Cortex of kidney (tissue), 1 donor: ENCODE measurements at places on chromosomes 5 and 9.

GRCh38 chr5:134004626-134005416 is at the start of gene VDAC1:
Gene VDAC1 (minus strand): TSS chr5:134004975. CDS start chr5:133993012, 11,963 bp downstream.
- no peak for DNase-seq

DNA sequence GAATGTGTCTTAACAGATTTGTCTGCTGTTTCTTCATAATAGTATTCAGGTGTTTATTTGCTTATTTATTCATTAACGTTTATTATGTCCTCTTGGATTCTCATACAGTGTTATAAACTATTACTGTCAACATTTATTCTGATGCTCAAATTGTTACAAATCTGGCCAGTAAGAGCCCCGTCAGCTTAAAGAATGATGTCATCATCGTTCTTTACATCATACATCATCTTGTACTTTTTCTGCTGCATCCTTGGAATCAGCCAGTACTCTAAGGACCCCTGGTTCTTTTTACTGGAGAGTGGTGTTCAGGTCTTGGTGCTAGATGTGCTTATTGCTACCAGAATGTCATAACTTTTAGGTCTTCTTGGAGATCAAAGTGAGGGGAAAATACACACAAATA is 86.6 kb downstream of the SH3GL2 start:
- DNase-seq, result no peak

DNA sequence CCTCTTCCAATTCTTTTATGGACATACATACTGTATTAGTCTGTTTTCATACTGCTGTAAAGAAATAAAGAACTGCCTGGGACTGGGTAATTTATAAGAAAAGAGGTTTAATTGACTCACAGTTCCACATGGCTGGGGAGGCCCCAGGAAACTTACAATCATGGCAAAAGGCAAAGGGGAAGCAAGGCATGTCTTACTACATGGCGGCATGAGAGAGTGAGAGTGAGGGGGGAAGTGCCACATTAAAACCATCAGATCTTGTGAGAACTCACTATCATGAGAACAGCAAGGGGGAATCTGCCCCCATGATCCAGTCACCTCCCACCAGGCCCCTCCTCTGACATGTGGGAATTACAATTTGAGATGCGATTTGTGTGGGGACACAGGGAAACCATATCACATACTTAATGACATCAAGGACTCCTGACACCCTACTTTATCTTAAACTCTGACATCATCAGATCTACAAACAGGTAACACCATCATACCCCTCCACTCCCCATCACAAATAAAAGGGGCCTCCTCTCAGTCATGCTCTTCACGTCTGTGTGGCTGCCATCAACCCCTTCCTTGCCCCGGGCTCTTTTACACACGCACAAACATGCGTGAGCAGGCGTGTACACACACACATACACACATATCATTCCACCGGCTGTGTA is 9.7 kb downstream of the ANKRD33B start:
- no peak for DNase-seq

GRCh38 chr5:96942911-96943310 is 7.0 kb downstream of the LNPEP start:
- DNase-seq, result no peak

GRCh38 chr5:32605766-32606152 is 20.4 kb downstream of the SUB1 start:
- no peak for DNase-seq

DNA sequence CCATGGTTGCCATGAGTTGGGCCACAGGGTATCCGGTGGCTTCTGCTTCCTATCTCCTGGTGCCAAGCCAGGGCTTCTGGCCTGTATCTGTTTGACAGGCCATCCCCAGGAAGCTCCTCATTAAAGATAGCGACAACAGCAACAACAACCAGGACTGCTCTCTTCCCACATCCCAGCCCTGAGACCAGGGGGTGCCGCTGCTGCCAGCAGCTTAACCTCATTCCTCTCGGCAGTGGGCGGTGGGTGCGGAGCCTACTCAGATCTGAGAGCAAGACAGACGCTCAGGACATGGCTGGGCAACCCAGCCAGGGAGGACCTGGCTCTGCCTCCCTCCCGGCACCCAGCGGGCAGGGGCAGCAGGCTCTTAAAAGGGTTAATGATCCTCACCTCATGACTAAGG is 98.3 kb downstream of the PSD2 start:
- no peak for DNase-seq

DNA sequence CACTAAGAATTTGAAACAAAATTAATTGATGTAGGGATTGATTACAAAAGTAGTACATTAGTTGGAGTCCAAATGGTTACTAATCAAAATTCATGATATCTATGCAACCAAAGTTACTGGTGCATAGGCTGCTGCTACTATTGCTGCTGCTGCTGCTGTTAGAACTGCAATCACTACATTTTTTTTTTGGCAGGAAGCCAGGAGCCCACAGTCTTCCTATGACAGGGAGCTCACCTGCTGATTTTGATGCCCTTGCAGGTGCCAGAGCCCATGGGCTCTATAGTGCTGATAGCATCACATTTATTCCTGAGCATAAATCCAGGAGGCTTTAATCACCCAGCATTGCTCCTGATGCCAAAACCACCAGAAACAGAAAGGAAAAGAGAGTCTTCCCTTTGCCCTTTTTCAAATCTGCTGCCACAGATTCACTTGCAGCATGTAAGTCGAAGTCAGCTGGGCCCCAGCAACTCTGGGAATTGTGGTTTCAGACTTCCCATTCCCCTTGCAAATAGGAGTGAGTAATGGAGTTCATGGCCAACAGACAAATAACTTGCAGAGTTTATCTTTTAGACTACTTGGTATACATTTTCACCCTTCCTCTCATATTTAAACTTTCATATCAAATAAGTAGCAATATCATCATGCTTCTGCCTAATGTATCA is 17.6 kb downstream of the SLCO6A1 start:
- DNase-seq, result no peak

DNA sequence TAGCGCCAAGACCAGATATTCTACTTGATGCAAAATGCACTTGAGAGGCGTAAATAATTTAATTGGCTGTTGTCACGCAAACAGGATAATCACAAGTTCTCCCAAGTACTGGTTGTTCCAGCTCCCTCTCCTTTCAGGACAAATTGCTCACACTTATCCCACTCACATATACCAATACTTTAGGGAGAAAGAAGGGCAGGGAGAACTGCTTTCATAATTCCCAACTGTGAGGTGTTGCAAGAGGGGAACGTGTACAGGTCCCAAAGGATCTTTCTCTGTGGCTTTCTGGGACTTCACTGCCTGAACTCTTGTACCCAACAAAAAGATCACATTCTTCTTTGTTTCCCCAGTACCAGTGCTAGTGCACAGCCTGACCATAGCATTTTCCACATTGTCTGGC is 21.5 kb upstream of the TGFBI start:
- no peak for DNase-seq

GRCh38 chr9:126703002-126703865 is 89.5 kb downstream of the LMX1B start:
- no peak for DNase-seq

- DNase-seq, result no peak
Measured at GRCh38 chr5:137688210-137688840, 47.6 kb downstream of the KLHL3 start.

- DNase-seq, result no peak
Measured at GRCh38 chr9:130989891-130990290, 19.1 kb upstream of the LAMC3 start.

- DNase-seq, result no peak
Measured at GRCh38 chr9:91750343-91750742, 199.7 kb downstream of the ROR2 start.

- no peak for DNase-seq
Measured at GRCh38 chr9:89958086-89958485, 353.3 kb downstream of the GADD45G start.

DNA sequence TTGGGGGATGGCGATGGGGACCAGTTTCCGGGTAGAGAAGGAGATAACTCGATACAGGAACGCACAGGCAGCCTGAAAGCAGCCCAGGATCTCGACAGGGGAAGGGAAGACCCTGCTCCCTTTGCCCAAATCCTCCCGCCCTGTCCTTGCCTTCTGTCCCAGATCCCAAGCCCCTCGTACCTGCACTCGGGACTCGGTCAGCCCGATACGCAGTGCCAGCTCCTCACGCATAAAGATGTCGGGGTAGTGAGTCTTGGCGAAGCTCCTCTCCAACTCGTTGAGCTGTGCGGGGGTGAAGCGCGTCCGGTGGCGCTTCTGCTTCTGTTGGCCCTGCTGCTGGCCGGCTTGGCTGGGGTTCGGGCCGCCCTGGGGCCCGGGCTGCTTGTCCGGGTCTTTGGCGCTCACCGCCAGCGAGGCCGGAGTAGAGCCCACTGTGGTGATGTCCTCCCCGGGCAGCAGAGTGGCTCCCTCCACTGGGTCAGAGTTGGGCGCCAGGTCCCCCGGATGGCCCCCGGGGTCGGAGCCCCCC is 1.8 kb downstream of the OTP start:
- no peak for DNase-seq

- no peak for DNase-seq
Measured at GRCh38 chr9:130860458-130861316, 25.6 kb downstream of the ABL1 start.

GRCh38 chr9:75027187-75028107 is 646 bp downstream of the CARNMT1 start:
- no peak for DNase-seq

- DNase-seq, result no peak
Measured at GRCh38 chr5:58335518-58335917, 124.4 kb downstream of the PLK2 start.

- no peak for DNase-seq
Measured at GRCh38 chr5:169009123-169009522, 291.8 kb downstream of the SLIT3 start.

GRCh38 chr5:149957855-149958254 is 2.7 kb upstream of the SLC26A2 start:
- DNase-seq, result no peak

GRCh38 chr5:133230823-133231578 is 179.2 kb downstream of the HSPA4 start:
- DNase-seq, result no peak

DNA sequence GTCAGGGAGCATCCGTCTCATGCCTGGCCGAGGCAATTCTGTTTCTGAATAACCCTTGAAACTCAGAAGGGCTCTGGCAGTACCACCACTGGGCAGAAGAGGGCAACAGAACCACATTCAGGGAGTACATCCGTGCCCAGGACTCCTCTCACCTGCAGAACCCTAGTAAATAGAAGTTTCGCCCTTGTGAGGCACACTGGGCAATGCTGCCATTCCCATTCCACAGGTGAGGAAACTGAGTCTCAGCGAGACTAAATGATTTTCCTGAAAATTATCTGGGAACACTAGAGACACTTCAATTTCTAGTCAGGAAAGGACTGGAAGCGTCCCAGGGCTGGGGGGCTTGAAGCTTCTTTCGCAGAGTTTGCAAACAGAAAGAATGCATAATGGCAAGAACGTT is 74.7 kb downstream of the FGF1 start:
- no peak for DNase-seq

DNA sequence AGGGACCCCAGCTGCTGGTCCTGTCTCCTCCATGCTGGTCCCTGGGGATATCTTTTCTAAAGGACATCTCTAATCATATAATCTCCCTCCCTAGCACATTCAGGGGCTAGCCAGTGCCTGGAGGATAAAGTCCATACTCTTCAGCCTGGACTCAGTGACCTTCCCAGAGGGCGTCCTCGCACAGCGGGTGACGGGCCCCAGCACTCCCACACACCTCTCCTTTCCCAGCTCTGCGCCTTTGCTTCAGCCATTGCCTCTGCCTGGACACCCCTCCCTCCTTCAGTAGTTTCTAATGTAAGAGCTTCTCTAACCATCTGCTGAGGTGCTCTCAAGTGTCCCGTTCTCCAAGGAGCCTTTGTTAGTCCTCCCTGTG is 15.2 kb upstream of the TNIP1 start:
- DNase-seq, result no peak

GRCh38 chr5:56298336-56299090 is 65.4 kb upstream of the ANKRD55 start:
- no peak for DNase-seq

DNA sequence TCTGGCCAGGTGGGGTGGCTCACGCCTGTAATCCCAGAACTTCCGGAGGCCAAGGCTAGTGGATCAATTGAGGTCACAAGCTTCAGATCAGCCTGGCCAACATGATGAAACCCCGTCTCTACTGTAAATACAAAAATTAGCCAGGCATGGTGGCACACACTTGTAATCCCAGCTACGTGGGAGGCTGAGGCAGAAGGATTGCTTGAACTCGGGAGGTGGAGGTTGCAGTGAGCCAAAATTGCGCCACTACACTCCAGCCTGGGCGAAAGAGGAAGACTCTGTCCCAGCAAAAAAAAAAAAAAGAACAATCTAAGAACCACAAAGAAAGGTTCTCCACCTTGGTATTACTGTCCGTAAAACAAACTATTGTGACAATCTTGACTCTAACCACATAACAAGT is 9.7 kb downstream of the MYO10 start:
- no peak for DNase-seq

GRCh38 chr5:37954561-37954960 is 114.7 kb upstream of the GDNF start:
- DNase-seq, result no peak

- DNase-seq, result no peak
Measured at GRCh38 chr9:80605129-80605528, 1033.4 kb downstream of the TLE4 start.

DNA sequence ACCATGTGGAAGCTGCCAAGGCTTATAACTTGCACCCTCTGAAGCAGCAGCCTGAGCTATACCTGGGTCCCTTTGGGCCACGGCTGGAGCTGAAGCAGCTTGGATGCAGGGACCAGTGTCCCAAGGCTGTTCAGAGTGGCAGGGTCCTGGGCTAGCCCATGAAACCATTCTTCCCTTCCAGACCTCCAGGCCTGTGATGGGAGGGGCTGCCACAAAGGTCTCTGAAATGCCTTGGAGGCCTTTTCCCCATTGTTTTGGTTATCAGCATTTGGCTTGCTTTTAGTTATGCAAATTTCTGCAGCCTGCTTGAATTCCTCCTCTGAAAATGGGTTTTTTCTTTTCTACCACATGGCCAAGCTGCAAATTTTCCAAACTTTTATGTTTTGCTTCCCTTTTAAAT is 433.7 kb upstream of the ACO1 start:
- no peak for DNase-seq

- DNase-seq, result no peak
Measured at GRCh38 chr5:175842951-175843793, 28.2 kb upstream of the CPLX2 start.

GRCh38 chr5:43038496-43038989 is 1.6 kb downstream of the ANXA2R start:
- no peak for DNase-seq

- no peak for DNase-seq
Measured at GRCh38 chr5:175922192-175922885, 45.8 kb downstream of the THOC3 start.
